Uterus (tissue), 4 donors: ENCODE measurements at places on chromosomes 5 and 9. TPM values are rescaled to one million over a fixed set of nuclear protein-coding genes. Genes with fewer than 3 reads are reported as not detected.

Gene PAPPA
- total RNA-seq: 0.51 TPM

GRCh38 chr5:172630986-172631385 is 10.1 kb upstream of the NEURL1B start:
- no peaks in the 10 kb centered on the region for H3K36me3 ChIP-seq
- no peak overlapping the region for H3K27ac ChIP-seq
- H3K27me3 ChIP-seq: no peaks in the 10 kb centered on the region
- DNase-seq: no peak

Gene MEIKIN
- total RNA-seq: not detected

DNA sequence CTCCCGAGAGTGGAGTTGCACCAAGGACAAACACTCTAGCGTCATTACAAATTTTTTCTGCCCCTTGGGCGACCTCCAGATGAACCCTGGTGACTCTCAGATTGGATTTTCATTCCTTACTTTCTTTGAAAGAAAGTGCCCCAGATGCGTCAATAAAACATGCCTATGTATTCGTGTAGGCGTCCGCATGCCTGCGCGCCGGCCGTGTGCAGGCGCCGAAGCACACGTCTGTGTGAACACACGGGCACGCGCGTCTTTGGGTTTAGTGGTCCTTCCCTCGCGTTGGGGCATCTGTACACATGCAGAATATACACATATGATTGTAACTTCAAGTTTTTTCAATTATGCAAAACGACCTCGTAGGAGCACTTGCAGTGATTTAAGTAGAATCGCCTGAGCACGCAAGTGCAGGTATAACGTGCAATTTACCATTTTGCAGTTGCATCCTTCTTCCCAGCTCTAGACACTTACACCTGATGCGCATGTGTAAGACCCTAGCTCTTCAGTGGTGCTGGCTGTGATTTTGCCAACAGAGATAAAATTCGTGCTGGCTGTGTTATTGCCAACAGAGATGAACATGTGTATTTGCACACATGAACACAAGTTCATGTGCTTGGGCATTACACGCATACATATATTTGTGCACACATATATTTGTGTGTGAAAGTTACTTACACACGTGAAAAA is 1.9 kb upstream of the LHX2 start:
- H3K4me3 ChIP-seq: no peak overlapping the region
- H3K27me3 ChIP-seq: peaks cover 28% of the 10 kb centered on the region
- no peaks in the 10 kb centered on the region for H3K36me3 ChIP-seq
- peaks cover 32% of the 10 kb centered on the region for H3K4me1 ChIP-seq
- DNase-seq: no peak
- no peak overlapping the region for H3K27ac ChIP-seq

DNA sequence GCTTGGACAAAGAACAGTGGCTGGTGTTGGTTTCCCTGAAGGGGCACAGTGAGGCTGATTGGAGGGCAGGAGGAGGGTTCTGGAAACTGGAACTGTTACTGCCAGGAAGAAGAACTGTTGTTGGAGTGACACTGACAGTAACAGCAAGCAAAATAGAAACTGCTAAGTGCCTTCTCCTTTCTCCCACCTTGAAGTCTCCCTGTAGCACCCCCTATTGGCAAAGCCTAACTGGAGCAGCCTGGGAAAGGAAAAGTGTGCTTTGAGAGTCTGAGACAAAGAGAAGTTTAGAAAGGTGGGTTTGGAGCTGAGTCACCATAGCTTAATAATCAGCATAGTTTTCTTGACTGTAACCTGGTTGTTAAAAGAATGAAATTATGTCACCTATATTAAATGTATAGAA is 2.5 kb upstream of the TMEM174 start:
- H3K4me1 ChIP-seq: no peaks in the 10 kb centered on the region
- no peaks in the 10 kb centered on the region for H3K27me3 ChIP-seq
- H3K27ac ChIP-seq: no peak overlapping the region
- H3K36me3 ChIP-seq: no peaks in the 10 kb centered on the region
- H3K4me3 ChIP-seq: no peak overlapping the region

- H3K27ac ChIP-seq: no peak overlapping the region
- no peaks in the 10 kb centered on the region for H3K4me1 ChIP-seq
- H3K36me3 ChIP-seq: no peaks in the 10 kb centered on the region
- H3K27me3 ChIP-seq: no peaks in the 10 kb centered on the region
- no peak for DNase-seq
Observed at GRCh38 chr5:172009536-172010270, 3.3 kb upstream of the FBXW11 start.

- no peaks in the 10 kb centered on the region for H3K4me1 ChIP-seq
- H3K27ac ChIP-seq: no peak overlapping the region
- H3K4me3 ChIP-seq: no peak overlapping the region
Observed at GRCh38 chr5:159887050-159887449, 29.2 kb upstream of the ADRA1B start.

GRCh38 chr5:123720955-123721354 is 209.0 kb downstream of the CSNK1G3 start:
- H3K4me1 ChIP-seq: no peaks in the 10 kb centered on the region
- H3K4me3 ChIP-seq: no peak overlapping the region
- no peaks in the 10 kb centered on the region for H3K36me3 ChIP-seq
- no peak for DNase-seq

GRCh38 chr5:172878933-172879752 is 45.1 kb downstream of the ERGIC1 start:
- no peaks in the 10 kb centered on the region for H3K27me3 ChIP-seq
- peak; percentile 38 for DNase-seq
- H3K27ac ChIP-seq: peak overlapping the region; percentile 84
- H3K4me3 ChIP-seq: no peak overlapping the region
- H3K36me3 ChIP-seq: no peaks in the 10 kb centered on the region

Gene CER1
- total RNA-seq: not detected

Gene NPDC1
- 25.2 TPM for total RNA-seq

GRCh38 chr5:139392678-139393496 is 2.0 kb downstream of the PROB1 start:
- H3K36me3 ChIP-seq: no peaks in the 10 kb centered on the region
- no peak for DNase-seq
- H3K27ac ChIP-seq: no peak overlapping the region
- peak overlapping the region; percentile 20 for H3K4me3 ChIP-seq
- no peaks in the 10 kb centered on the region for H3K4me1 ChIP-seq
- H3K27me3 ChIP-seq: peaks cover 9% of the 10 kb centered on the region

- no peaks in the 10 kb centered on the region for H3K36me3 ChIP-seq
- H3K4me3 ChIP-seq: no peak overlapping the region
- no peak overlapping the region for H3K27ac ChIP-seq
- no peaks in the 10 kb centered on the region for H3K27me3 ChIP-seq
- DNase-seq: no peak
Observed at GRCh38 chr9:6247266-6247665, 31.7 kb downstream of the IL33 start.

Gene TXNDC8
- not detected for total RNA-seq

DNA sequence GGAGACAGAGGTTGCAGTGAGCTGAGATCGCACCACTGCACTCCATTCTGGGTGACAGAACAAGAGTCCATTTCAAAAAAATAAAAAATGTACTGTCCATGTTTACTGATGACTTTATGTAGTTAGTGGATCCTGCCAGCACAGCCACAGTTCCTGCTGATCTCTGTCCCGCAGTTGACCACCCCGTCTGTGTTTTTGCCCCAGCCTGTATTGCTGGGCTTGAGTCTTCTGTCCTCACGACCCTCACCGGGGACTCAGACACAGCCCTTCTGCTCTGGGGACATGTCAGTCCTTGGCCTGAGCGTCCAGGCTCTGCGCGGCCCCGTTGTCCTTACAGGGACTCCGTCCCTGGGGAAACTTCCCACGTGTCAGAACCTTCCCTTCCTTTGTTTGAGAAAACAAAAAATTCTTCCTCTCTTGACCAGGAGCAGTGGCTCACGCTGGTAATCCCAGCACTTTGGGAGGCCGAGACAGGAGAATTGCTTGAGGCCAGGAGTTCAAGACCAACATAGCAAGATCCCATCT is 14.5 kb downstream of the SURF6 start:
- no peak overlapping the region for H3K27ac ChIP-seq
- DNase-seq: no peak
- H3K4me1 ChIP-seq: no peaks in the 10 kb centered on the region

Gene SLC36A2
- not detected for total RNA-seq

- no peaks in the 10 kb centered on the region for H3K36me3 ChIP-seq
- no peaks in the 10 kb centered on the region for H3K27me3 ChIP-seq
- DNase-seq: no peak
- H3K4me3 ChIP-seq: no peak overlapping the region
Observed at GRCh38 chr5:28766565-28767158, 1728.3 kb upstream of the CDH9 start.

DNA sequence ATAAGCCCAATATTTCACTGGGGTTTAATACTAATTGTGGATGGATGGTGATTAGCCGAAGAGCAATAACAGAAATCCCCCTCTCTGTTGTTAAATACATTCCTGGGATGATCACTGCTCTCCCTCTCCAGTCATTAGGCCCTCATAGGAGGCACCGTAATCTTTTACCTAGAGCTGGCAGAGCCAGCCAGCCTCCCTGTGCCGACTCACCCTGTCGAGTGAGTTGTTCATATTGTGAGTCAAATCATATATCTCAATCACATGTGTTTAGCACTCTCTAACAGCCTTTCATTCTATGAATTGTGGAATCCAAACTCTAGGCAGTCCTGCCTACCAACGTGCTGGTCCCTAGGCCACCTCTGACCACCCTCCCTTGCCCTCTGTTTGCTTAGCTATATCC is 771.0 kb downstream of the IRX1 start:
- H3K4me1 ChIP-seq: no peaks in the 10 kb centered on the region
- no peaks in the 10 kb centered on the region for H3K27me3 ChIP-seq
- no peak for DNase-seq
- no peaks in the 10 kb centered on the region for H3K36me3 ChIP-seq
- no peak overlapping the region for H3K27ac ChIP-seq
- no peak overlapping the region for H3K4me3 ChIP-seq

Gene PCDHGA7
- 14.1 TPM for total RNA-seq

- no peaks in the 10 kb centered on the region for H3K36me3 ChIP-seq
- DNase-seq: no peak
- no peak overlapping the region for H3K4me3 ChIP-seq
- H3K27me3 ChIP-seq: no peaks in the 10 kb centered on the region
Observed at GRCh38 chr5:88892669-88893068, 9.7 kb upstream of the MEF2C start.

DNA sequence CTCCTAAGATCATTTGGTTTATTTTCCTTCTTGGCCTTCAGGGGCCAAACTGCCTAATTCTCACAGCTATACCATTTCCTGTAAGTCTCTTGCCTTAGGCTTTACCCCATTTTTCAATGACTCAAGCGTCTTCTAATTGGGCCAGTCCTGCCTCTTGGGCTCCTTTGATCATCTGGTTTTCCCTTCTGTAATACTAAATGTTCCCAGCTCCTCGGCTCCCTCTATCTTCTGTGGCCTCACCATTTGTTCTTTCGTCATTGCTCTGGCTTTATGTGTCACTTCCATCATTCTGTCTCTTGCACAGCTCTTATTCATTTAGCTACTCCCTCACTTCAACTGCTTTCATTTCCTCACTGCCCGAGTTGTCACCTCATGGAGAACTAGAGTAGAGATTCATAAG is 14.5 kb upstream of the SPINK7 start:
- H3K4me3 ChIP-seq: no peak overlapping the region
- H3K36me3 ChIP-seq: no peaks in the 10 kb centered on the region
- no peak overlapping the region for H3K27ac ChIP-seq

- no peaks in the 10 kb centered on the region for H3K36me3 ChIP-seq
- no peak overlapping the region for H3K4me3 ChIP-seq
- no peak for DNase-seq
- H3K27me3 ChIP-seq: no peaks in the 10 kb centered on the region
Observed at GRCh38 chr5:35665096-35665495, 47.4 kb downstream of the SPEF2 start.

Gene PCDHGB6
- 7.4 TPM for total RNA-seq

Gene CAMK4
- 0.26 TPM for total RNA-seq

Gene GADD45G
- total RNA-seq: 91.2 TPM

Gene ARID3C
- 0.35 TPM for total RNA-seq

GRCh38 chr9:115855458-115856133 is 298.0 kb upstream of the PAPPA start:
- no peaks in the 10 kb centered on the region for H3K4me1 ChIP-seq
- no peaks in the 10 kb centered on the region for H3K36me3 ChIP-seq
- DNase-seq: no peak
- no peaks in the 10 kb centered on the region for H3K27me3 ChIP-seq

DNA sequence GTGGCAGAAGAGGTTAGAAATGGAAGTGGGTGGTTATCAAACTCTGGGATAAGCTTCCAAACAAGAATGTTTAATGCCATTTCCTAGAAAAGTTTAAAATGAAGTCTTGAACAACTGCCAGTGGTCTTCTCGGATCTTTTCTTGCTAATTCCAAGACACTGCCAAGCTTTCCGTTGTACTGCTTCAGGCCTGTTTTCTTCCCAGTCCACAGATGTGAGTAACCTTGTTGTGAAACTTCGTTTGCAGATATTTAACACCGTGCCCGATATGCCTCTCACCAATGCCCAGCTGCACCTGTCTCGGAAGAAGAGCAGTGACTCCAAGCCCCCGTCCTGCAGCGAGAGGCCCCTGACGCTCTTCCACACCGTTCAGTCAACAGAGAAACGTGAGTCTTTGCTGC is 269.8 kb downstream of the NR3C1 start:
- H3K4me1 ChIP-seq: peaks cover 5% of the 10 kb centered on the region
- H3K27ac ChIP-seq: no peak overlapping the region
- H3K4me3 ChIP-seq: no peak overlapping the region
- no peaks in the 10 kb centered on the region for H3K27me3 ChIP-seq
- no peaks in the 10 kb centered on the region for H3K36me3 ChIP-seq
- DNase-seq: no peak

GRCh38 chr9:34463098-34463900 is 4.7 kb downstream of the DNAI1 start:
- DNase-seq: no peak
- peaks cover 5% of the 10 kb centered on the region for H3K4me1 ChIP-seq

Gene LHX2
- not detected for total RNA-seq

- no peak for DNase-seq
- no peak overlapping the region for H3K4me3 ChIP-seq
- no peaks in the 10 kb centered on the region for H3K27me3 ChIP-seq
- no peaks in the 10 kb centered on the region for H3K4me1 ChIP-seq
Observed at GRCh38 chr9:27471366-27471765, 52.7 kb upstream of the IFNK start.

DNA sequence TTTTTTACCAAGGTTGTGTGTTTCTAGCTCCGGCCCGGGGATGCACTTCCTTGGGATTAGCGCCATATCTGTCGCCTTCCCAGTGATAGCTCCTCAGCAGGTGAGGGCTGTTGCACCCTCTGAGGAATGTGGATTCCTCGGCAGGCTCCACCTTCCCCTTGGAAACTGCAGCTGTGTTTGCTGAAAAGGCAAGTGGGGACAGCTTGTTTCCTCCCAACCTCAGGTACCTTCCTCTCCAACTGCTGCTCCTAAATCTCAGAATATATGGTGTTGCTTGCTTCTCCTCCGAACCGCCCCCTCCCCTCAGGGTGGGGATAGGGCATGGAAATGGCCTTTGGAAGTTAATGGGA is 1.3 kb downstream of the SLC1A1 start:
- H3K27ac ChIP-seq: no peak overlapping the region
- DNase-seq: no peak
- no peaks in the 10 kb centered on the region for H3K36me3 ChIP-seq
- no peaks in the 10 kb centered on the region for H3K4me1 ChIP-seq
- peak overlapping the region; percentile 53 for H3K4me3 ChIP-seq

Gene NEUROG1
- total RNA-seq: not detected

Gene FAM221B
- not detected for total RNA-seq

- no peaks in the 10 kb centered on the region for H3K27me3 ChIP-seq
- H3K27ac ChIP-seq: peak overlapping the region; percentile 66
- DNase-seq: peak; percentile 22
- no peak overlapping the region for H3K4me3 ChIP-seq
- peaks cover 3% of the 10 kb centered on the region for H3K4me1 ChIP-seq
Observed at GRCh38 chr9:112753725-112754124, 3.2 kb downstream of the SNX30 start.

GRCh38 chr5:111730659-111731382 is 26.2 kb downstream of the NREP start:
- DNase-seq: no peak
- H3K27ac ChIP-seq: no peak overlapping the region
- H3K4me1 ChIP-seq: no peaks in the 10 kb centered on the region
- no peak overlapping the region for H3K4me3 ChIP-seq

Gene SEMA5A
- total RNA-seq: 129 TPM
